NCI-H1048 (cell line): ENCODE measurements at places on chromosomes 2 and 18.

GRCh38 chr2:125959047-125959446 is 696.9 kb upstream of the GYPC start:
- DNase-seq, result no peak

GRCh38 chr2:218332288-218332687 is 24.4 kb upstream of the CATIP start:
- no peak for DNase-seq

DNA sequence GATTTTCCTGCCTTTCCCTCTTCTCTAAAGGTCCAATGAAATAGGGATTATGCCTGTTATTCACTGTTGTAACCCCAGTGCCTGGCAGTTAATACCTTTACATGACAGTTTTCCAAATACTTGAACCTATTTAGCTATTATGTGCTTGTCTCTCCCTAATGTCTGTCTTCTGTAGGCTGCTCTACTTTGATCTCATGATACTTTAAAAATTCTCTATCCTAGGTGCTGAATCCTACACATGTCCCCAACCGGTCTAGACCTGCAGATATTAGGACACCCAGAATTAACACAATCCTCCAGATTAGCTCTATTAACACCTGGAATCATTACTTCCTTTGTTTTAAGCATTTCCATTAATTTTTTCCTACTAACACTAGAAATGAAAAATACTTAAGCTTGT is 7.3 kb downstream of the CEBPZ start:
- DNase-seq, result no peak

- DNase-seq, result no peak
Observed at GRCh38 chr2:196167666-196168065, 3.7 kb downstream of the STK17B start.

- DNase-seq, result no peak
Observed at GRCh38 chr18:10475276-10475653, 20.8 kb downstream of the APCDD1 start.

- DNase-seq, result no peak
Observed at GRCh38 chr2:26504002-26504401, 26.1 kb upstream of the OTOF start.

- no peak for DNase-seq
Observed at GRCh38 chr18:6624271-6624660, 105.2 kb upstream of the ARHGAP28 start.

- no peak for DNase-seq
Observed at GRCh38 chr18:5415665-5416064, 120.1 kb upstream of the ZBTB14 start.

GRCh38 chr18:12049978-12050811 is 43.4 kb upstream of the ANKRD62 start:
- no peak for DNase-seq

DNA sequence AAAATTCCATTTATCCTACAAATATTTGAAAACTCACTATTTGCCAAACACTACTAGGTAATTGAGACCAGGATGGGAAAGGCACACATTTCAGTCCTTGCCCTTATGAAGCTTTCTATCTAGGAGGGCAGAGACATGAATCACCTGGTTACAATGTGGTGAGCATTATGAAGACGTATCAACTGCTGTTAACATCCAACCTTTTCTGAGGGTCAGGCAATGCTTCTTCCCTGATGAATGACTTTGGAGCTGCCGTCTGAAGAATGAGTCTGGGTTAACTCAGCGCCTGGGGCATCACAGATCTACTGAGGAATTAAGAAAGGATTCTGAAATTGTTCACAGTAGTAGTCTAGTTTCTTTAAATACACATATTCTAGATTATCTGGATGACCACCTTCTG is 62.1 kb upstream of the NOSTRIN start:
- no peak for DNase-seq

DNA sequence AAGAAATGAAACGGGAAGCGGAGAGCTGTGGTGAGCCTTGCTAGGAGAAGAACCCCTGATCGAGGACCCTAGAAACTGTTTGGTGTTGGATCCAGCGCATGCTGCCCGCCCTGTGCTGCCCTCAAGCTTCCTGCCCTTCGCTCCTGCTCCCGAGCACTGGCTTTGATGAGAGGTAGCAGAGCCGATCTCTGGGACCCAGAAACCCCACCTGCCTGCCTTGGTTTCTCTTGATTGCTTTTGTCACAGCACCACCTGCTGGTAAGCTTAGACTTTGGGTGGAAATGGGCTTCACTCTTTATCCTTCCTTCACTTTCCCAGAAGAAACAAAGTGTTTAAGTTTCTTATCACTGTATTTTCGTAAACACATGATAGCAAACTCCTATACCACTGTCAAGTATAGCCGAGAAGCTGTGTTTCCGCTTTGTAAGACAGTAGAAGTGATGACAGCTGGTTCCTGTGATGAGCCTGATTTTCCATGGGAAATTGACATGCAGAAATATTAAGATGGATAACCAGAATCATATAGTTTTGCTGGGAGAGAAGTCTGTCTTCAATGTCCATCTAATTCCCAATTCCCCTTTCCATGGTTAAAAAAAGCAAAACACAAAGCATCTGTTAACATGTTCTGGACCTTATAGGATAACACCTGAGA is 267.4 kb downstream of the PHLPP1 start:
- DNase-seq, result peak; percentile 12

- DNase-seq, result no peak
Observed at GRCh38 chr2:45268631-45269030, 259.4 kb upstream of the SIX2 start.
